ENCODE measurements at places on chromosomes 2 and 18.

DNA sequence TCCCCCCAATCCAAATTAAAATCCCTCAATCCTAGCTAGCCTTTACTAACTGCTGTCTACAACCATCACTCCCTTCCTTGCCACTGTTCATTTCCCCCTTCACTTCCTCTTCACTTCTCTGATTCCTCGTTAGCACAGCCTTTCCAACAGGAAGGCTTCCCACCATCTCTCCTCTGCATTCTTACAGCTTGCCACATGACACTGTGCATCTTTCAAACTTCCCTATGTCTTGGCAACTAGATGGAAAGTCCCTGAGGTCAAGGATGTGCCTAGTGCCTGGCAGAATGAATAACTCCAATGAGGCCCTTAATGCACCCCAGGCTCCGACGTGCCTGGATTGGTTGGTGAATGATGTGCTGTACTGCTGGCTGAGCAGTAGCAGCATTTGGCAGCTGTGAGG, 15.2 kb downstream of the SAP130 start:
- DNase-seq, result no peak

DNA sequence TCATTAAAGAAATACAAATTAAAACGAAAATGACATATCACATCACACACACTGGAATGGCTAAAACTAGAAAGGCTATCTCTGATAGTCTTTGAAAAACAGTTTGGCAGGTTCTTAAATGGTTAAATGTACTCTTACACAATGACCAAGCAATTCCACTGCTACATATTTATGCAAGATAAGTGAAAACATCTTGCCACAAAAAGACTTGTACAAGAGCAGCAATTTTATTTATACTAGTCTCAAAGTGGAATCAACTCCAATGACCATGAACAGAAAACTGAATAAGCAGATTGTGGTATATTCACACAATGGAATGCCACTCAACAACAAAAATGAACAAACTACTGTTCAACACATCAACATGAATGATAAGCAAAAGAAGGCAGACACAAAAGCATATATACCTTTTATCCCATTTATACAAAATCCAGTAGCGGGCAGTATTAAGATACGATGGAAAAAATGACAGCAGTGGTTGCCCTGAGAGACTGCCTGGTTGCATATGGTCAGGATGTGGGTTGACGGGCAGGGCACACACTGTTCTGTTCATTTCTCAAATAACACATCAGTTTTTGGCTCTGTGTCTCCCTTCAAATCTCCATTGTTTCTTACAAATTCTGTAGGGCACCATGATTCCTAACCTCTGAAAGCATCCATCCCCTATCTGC, 25.4 kb downstream of the SP100 start:
- DNase-seq, result no peak

DNA sequence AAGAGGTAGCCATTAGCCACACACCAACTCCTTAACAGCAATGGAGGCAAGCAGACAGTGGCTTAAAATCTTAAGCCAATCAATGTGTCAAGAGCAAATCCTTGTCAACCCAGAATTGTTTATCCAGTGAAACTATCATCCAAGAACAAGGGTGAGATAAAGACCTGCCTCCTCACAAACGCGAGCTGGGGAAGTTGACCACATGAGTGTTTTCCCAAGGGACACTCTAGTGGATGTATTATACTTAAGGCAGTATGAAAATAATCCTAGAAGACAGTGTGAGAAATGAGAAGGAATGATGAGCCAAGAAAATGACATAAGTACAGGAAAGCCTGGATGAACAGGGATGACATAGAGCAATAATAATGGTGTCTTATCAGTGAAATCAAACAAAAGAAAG, 209.6 kb downstream of the TWIST2 start:
- no peak for DNase-seq

- DNase-seq, result no peak
Measured at GRCh38 chr2:8669157-8669817, 12.6 kb upstream of the ID2 start.

DNA sequence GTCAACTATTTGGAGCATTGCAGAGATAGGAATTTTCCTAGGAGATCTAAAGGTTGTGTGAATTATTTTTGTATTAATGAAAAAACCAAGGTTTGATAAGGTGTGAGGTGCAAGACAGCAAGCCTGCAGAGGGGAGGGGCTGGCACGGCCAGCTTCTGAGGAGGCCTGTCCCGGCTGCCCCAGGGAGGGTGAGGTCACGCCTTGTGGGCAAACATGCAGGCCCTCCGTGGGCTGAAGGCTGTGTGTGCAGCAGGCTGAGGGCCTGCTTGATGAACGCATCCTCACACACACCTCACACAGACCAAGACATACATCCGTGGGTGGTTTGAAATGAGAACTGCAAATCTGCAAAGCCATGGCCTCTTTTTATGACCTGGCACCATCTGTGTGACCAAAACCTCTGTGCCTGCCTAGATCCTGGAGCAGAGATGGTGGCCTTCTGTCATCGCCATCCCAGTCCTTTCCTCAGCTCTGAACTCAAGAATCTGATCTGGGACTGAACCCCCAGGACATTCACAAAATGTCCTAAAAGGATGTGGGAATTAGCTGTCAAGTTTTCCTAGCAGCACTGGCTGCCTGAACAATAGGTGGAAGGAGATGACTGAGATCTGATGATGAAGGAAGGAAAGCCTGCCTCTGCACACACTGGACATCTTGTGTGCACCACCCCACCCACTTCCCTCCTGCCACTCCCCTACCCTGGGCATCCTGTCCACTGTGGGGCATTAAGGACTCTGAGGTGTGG, 102.4 kb upstream of the MGAT4A start:
- DNase-seq, result no peak

- DNase-seq, result no peak
Measured at GRCh38 chr2:195756218-195756942, 99.4 kb downstream of the SLC39A10 start.

- DNase-seq, result no peak
Measured at GRCh38 chr2:80525152-80525551, 220.6 kb upstream of the LRRTM1 start.

DNA sequence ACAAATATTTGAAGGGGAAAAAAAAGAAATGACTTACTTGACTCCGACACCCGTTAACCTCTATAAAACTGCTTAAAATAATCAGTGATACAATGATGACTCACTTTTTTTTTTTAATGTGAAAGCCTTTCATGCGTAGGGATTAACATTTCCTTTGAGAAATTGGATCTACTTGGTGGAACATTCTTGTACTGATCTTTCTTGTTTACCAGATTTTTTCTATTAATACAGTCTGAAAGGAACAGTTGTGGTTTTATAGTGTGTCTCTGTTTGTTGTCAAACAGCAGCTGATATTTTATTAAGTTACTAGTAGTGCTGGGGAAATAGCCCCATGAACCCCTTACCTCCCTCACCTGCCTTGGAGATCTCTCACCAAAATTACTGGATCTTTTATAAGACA, 40.2 kb upstream of the NEB start:
- DNase-seq, result no peak

All from urinary bladder (tissue), 4 donors.